ENCODE measurements at places on chromosomes 5 and 9.

GRCh38 chr5:129664336-129664937 lies 83.5 kb upstream of the MINAR2 start:
- DNase-seq: peak; percentile 34

DNA sequence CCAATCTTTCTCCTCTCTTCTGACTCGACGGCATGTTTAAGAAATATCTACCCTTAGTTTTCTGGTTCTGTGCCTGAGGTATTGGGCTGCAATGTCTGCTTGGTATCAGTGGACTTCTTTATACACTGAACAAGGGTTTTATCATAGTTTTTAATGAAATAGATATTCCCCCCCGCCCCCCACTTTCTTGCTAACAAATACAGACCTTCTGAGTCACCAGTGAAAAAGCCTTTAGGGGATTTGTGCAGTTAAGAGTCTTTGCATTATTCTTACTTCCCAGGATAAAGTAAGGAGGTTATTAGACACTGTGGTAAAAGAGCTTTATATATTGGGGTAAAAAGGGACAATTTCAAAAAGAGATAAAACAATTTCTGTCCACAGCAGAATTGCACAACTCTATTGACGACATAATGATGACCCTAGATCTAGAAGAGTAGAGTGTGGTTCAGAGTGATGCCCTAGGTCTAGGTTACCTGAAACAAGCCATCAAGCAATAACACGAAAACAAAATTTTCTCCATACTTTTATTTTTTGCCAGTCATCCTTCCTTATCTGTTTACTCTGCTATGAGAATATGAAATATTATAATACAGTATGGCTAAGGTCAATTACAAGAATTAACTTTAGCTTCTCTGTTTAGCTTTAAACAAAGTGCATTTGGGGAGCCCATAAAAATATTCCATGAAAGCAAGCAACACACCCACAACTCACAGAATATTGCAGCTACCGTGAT lies 110.7 kb downstream of the PLK2 start:
- no peak for DNase-seq

- no peak for DNase-seq
Measured at GRCh38 chr5:79843450-79844388, 147.3 kb downstream of the MTX3 start.

DNA sequence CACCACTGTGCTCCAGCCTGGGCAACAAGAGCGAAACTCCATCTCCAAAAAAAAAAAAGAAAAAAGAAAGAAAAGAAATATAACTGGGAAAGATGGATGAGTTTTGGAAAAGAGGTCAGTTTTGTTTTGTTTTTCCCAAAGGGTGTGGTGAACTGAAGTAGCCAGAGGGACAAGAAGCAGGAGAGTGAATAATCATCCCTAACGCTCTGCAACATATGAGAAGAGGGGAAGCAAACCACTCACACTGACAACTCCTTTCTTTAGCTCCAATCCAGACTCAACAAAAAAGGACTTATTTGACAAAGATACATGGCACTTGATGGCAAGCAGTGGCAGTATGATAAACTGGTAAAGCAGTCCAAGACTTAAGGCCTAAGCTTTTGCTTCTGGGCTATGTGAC lies 176.1 kb upstream of the HMHB1 start:
- DNase-seq: no peak

- DNase-seq: no peak
Measured at GRCh38 chr5:76663573-76663972, 40.4 kb upstream of the F2RL2 start.

DNA sequence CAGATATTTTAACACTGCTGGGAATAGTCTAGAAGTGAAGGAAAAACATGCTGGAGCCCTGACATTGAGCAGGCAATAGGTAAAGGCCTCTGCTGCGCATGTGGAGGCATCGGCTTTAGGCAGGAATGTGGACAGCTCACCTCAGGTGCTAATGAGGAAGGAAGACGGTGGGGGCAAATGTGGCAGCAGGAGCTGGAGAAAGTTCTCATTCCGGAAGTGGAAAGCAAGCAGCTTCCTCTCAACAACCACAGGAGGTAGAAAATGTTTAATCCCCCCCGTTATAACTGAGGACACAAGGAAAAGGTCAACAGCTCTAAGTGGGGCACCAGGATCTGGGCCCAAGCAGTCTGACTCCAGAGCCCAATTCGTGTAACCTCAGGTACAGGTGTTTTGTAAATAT lies 7.6 kb upstream of the RPS14 start:
- no peak for DNase-seq

- peak; percentile 68 for DNase-seq
Measured at GRCh38 chr5:129670957-129671500, 76.9 kb upstream of the MINAR2 start.

- no peak for DNase-seq
Measured at GRCh38 chr5:93072831-93073459, 508.1 kb downstream of the NR2F1-AS1 start.

GRCh38 chr5:103503066-103503465 lies 59.5 kb downstream of the NUDT12 start:
- no peak for DNase-seq

DNA sequence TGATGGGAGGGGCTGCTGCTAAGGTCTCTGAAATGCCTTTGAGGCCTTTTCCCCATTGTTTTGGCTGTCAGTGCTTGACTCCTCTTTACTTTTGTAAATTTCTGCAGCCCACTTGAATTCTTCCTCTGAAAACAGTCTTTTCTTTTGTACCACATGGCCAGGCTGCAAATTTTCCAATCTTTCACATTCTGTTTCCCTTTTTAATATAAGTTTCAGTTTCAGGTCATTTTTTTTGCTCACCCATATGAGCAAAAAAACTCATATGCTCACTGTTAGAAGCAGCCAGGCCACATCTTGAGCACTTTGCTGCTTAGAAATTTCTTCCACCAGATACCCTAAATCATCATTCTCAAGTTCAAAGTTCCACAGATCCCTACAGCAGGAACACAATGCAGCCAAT lies 234.6 kb upstream of the ADRA1B start:
- no peak for DNase-seq

DNA sequence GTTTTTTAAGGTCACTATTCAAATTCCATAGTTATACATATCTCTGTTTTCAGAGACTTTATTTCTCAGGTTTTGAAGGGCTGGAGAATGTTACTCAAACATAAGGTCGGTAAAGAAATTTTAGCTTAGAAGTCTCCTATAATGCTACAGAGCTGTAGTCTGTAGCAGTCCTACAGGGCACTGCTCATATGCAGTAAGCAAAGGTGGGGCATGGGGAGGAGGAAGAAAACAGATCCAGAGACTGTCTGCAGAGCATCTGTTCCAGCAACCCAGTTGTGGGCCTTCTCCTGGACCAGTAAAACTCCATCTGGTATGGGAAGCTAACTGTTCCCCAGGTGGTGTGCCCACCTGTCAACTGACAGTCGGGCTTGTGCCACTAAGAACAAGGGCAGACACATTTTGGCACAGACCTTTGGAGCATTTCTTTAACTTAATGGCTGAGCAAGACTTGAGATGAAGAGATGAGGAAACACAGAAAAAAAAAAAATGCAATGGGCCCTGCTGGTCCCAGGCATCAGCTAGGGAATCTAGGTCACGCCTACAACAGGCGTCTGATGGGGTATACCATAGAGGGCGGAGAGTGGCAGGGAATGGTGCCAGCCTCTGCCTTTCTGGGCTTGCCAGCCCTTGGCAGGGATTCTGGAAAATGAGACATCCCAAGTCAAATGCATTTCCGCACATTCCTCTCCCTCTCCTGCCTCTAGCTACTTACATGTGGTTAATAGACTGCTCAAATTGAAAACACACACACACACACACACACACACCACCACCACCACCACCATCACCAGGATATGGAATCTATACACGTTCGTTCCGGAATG lies 218.9 kb downstream of the ARL15 start:
- DNase-seq: peak; percentile 72

DNA sequence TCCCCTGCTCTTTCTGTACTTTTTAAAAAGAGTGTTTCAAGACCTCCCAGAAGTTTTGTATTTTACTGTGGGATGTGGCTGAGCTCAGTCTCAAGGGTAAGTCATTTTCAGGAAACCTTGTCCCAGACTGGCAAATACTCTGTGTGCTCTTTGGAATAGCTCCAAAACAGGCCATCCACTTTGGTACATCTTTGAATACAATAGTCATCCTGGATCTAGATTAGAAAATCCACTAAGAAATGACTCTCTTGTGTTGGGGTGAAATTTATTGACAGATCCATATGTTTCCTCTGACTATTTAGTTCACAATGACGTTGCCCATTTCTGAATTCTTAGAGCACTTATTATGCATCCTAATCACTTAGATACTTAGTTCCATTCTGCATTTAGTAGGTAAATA lies 95.2 kb downstream of the PLCXD3 start:
- no peak for DNase-seq

DNA sequence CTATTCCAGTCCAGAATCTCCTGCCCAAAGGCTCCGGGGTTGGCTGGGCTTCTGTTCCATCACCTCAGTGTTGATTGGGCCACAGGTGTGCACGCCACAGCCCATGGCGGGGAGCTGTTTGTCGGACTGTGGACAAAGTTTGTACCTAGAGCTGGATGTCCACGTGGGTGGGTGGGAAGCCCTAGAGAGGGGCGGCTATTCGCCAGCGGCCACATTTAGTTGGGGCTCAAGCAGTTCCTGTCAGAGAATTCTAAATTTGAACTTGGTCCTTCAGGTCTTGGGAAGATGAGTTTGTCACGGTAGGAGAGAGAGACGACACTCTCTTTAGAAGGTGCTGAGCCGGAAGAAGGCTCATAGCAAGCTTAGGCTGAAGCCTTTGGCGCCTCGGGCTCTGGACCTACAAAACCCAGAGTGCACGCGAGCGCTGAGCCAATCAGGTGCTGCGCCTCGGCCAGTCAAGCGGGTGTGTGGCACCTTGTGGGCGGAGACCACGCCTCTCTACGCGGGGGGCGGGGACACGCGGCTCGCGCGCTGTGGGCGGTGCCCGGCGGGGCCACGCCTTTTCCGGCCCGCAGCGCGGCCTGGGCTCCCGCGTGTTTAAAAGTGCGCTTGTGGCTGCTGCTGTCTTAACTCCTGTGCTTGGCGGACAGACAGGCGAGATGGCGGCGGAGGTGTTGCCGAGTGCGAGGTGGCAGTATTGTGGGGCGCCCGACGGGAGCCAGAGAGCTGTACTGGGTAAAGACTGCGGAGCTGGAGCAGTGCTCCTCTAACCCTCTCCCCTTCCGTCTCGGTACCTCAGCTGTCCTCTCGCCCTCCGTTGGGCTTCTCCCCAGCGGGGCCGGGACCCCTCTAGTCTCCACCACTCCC lies at the start of gene POLR1E:
Gene POLR1E (plus strand): TSS at position 560 of the 867 bp plus-strand sequence. CDS start 100 bp downstream, at position 660.
- DNase-seq: peak; percentile 98

- peak; percentile 94 for DNase-seq
Measured at GRCh38 chr9:134413890-134414623, 87.8 kb downstream of the RXRA start.

DNA sequence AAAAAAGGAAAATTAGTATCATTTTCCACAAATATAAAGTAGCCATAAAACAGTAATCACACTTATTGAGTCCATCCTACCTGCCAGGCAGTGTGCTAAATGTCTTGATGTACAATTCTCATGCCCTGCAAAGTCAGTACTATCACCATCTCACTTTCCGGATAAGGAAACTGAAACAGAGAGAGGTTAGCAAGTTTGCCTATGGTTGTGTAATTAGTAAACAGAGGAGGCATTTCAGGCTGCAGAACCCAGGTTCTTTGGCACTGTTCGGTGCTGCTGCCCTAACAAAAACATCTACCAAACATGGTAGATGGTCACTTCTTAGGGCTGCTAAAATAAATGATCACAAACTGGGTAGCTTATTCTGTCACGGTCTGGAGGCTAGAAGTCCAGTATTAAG lies 22.6 kb downstream of the PLAC8L1 start:
- no peak for DNase-seq

GRCh38 chr9:86948074-86948929 lies 996 bp upstream of the GAS1 start:
- peak; percentile 91 for DNase-seq

- no peak for DNase-seq
Measured at GRCh38 chr9:131410044-131410491, 16.2 kb downstream of the PRRC2B start.

- peak; percentile 53 for DNase-seq
Measured at GRCh38 chr5:149730620-149731331, 666 bp downstream of the PPARGC1B start.

DNA sequence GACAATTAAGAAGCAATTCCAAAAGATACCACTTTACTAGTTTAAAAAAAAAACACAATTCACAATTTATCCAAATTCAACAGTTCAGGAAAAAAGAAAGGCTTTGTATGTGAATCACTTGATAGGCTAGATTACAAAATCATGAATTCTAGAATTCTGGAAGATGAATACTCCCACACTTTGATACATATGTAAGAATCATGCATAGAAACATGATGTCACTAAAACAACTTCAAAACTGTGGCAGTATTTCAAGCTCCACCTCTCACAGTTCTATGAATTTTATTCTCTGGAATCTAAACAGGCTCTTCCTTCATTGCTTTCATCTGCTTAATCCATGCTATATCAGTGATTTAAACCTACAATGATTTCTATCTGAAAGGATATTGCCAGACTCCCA lies 51.0 kb downstream of the GNAQ start:
- no peak for DNase-seq

DNA sequence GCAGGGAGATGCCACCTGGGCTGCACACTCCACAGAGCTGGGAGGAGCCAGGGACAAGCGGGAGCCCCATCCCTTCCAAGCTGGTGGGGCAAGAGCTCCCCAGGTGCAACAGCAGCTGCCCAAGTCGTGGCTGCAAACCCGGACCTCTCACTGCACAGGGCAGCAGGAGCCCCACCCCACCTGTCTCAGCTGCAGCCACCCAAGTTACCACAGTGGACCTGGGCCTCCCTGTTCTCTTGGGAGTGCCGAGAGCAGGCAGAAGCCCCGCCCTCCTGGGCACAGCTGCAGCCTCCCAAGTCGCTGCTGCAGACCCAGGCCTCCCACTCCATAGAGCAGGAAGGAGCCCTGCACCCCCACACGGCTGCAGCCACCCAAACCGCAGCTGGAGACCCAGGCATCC lies 374.1 kb upstream of the ACO1 start:
- DNase-seq: no peak

GRCh38 chr5:6457592-6457991 lies 8.9 kb downstream of the UBE2QL1 start:
- DNase-seq: no peak

DNA sequence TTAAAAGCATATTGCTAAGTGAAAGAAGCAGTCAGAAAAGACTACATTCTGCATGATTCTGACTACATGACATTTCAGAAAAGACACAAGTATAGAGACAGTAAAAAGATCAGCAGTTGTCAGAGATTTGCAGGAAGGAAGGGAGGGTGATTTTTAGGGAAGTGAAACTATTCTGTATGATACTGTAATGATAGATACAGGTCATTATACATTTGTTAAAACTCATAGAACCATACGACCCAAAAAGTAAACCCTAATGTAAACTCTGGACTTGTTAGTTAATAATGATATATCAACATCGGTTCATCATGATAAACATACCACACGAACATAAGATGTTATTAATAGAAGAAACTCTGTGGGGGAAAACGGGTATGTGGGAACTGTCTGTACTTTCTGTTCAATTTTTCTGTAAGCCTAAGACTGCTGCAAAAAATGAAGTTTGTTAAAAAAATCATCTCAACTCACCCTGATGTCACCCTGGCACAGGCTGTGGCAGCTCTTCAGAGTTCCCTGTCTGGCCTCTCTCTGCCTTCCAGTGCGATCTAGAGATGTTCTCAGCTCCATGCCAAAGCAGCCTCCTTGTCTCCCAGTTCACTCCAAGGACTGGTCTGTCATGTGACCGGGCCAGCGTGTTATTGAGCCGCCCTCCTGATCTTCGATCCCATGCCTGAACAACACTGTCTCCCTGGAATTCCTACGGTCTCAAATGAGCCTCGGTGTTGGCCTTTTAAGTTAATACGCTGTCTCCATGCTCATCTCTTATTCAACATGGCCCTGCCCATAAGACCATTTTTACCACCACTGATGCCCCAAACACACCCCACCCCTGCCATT lies 35.4 kb downstream of the PRLR start:
- no peak for DNase-seq

- no peak for DNase-seq
Measured at GRCh38 chr9:134619983-134620661, 21.5 kb upstream of the COL5A1 start.

All from astrocyte of the hippocampus (primary cell).